GM04504 (cell line): ENCODE measurements at places on chromosomes 4 and X.

- DNase-seq = no peak
These were observed 44.8 kb downstream of the CLCN3 start for GRCh38 chr4:169665046-169665737.

DNA sequence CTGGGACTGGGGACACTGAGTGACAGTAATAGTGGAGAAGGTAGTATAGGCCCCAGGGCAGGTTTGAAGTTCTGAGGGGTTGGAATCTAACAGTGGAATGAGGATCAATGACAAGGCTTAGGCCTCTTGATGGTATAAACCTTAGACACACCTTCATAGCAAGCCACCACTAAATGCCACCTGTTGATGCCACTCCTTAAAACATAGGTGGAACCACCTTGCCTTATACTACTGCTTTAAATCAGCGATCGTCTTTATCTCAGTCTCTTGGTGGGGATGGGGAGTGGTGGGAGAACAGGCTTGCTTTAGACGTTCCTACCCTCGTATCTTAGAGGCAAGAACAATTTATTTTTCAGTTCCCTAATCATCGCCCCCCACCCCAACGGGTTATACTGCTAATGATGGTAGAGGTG is 1.2 kb downstream of the RAB33B start:
- DNase-seq = no peak

DNA sequence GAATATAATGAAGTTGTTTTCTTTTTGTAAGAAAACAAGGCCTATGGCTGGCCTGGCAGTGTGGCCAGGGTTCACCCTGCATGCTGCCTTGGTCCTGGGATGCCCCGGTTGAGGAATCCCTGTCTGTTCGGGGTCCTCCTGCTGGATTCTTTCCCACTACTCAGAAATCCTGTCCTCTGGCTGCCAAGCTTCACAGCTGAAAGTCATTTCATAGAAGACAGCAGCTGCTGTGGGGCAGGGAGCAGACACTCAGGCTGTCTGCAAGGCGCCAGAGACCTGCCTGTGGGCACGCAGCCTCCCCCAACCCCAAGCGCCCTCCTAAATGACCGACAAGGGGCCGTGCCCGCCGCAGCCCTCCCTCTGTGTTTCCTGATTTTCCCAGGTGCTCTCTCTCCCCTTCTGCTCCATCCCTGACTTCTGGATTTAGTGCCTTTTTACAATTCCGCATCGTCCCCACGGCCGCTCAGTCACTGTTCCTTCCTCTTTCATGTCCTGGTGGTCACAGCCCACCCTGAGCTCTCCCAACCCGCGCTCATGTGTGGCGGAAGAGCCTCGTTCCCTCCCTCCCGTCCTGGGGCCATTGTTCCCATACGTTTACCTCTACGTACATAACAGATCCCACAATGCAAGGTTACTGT is 27.5 kb downstream of the ZFYVE28 start:
- DNase-seq = no peak

- DNase-seq = no peak
These were observed 346.9 kb downstream of the BCOR start for GRCh38 chrX:39750848-39751247.

DNA sequence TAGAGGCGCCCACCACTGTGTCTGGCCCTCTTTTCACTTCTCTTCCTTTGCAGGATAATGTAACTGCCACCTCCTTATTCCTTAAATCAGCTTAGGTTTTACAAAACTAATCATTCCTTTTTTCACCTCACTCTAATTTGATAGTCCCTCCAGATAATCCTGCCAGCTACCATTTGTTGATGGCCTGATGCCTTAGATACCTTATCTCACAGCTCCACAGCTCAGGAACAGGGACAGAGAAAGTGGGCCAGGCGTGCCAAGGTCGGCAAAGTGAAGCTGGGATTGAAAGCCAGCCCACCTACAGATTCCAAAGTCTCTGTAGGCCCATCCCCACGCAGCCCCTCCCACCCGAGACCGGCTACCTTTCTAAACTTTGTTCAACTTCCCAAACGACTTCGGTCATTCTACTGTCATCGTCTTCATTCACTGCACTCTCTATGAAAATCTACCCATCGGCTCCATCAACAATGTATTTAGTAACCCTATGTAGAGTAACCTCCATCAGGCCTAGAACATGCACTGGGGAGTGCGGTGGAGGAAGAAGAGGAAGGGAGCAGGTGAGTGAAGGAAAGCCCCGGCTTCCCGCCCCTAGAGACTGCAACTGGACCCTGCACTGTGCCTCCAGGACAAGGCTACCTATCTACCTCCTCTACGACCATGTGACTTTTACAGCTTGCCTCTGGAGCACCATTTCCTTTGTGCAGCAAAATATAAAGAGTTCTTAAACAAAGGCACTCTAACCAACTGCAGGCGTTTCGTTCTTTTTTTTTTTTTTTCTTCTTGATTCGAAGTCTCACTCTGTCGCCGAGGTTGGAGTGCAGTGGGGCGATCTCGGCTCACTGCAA is 1.5 kb downstream of the CASP6 start:
- DNase-seq = no peak

DNA sequence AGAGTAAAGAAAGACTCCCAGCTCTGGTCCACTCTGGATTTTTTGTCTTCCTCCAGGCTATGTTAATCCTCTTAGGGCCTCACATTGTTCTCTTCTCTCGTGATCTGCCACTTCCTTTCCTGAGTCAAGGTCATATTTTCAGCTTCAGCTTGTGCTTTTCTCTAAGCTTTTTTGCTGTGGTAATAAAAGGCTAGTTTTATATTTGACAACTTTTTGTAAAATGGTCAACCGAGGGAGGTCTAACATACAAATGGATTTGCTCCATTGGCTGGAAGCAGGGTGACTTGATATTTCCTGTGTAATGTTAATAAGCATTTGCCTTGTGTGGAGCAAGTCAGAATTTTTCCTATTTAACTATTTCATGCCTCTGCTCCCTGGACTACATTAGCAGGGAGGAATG is 239.7 kb downstream of the RAB28 start:
- DNase-seq = no peak

- DNase-seq = no peak
These were observed 5.3 kb downstream of the APOO start for GRCh38 chrX:23902419-23902818.

DNA sequence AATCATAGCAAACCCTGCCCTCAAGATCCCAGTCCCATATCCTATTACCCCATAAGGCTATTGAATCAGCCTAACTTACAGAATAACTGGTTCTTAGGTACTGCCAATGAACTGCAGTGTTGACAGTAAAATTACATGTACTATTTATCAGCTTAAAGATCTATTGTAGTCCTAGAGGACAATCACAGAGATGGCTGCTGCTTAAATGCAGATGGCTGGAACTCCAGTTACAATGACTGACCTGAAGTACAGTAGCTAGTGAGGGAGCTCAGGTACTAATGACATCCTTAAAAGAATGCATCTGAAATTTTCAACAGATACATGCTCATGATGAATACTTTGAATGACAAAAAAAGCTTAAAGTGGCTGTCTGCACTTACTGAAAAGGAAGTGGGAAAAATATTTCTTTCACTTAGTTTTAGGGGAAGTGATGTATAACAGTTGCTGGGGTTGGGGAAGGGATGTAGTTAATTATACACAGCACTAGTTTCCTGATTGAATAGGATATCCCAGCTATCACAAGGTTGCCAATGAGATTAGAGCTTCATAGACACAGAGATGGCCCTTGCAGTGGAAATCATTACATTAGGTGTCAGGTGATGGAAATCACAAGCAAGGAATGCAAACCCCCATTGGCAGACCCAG is 42.0 kb downstream of the USP26 start:
- no peak for DNase-seq

- DNase-seq = no peak
These were observed 704 bp upstream of the SEPSECS start for GRCh38 chr4:25160714-25161592.

- no peak for DNase-seq
These were observed 130.1 kb downstream of the CEP135 start for GRCh38 chr4:56078866-56079265.

- no peak for DNase-seq
These were observed 403.7 kb downstream of the IL15 start for GRCh38 chr4:142040043-142040442.

DNA sequence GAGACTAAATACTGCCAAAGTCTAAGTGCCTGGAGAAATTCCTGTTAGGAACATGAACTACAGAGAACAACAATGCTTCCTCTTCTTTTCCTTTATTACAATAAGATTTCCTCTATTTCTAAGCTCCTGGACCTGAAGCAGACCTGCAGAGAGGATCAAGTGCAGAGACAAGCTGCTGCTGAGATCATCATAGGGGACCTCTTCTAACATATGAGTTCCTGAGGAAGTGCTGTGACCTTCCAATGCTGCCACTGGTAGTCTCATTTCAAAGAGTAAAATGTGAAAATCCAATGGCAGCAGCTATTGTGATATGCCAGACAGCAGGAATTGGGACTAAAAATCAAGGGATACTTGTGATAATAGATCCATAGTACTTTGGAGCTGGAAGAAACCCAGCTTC is 28.0 kb downstream of the CCNG2 start:
- no peak for DNase-seq

DNA sequence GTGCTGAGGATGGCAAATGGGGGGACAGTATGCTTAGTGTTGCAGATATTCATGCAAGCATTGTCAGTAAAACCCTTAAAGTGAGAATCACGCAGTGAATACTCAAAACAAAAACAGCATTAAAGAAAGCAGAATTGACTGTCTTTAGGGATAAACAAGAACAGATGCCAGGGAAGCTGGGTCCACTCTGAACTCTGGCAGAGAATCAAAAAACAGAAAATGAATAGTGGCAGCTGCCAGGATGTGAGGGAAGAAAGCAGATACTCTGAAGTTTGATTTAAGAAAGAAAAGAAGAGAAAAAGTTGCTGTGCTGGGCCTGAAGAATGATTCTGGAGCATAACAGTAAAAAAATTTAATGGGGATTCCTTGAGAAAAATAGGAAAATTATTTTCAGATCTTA is 131.5 kb downstream of the GABRA2 start:
- DNase-seq = no peak

DNA sequence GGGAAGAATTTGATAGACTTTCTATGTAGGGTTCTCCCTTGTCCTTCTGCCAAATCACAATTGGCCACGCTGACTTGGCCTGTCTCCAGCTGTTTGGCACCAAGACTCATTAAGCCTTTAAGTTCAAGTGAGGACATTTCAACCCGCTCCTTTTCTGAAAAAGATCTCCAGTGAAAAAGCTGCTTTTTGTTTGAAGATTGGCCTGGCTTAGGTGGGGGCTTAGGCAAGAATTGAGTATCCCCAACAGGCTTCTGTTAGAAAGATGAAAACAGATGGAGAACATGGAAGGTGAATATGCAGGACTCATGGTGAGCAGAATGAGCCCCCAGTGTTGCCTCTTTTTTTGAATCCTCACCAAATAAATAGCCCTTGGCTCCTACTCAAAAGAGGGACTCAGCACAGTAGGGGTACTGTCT is 28.5 kb upstream of the LIMCH1 start:
- DNase-seq = no peak

GRCh38 chrX:154457491-154458115 is 478 bp upstream of the PLXNA3 start:
- DNase-seq = no peak

- no peak for DNase-seq
These were observed 1.3 kb downstream of the NEUROG2 start for GRCh38 chr4:112514647-112515197.

DNA sequence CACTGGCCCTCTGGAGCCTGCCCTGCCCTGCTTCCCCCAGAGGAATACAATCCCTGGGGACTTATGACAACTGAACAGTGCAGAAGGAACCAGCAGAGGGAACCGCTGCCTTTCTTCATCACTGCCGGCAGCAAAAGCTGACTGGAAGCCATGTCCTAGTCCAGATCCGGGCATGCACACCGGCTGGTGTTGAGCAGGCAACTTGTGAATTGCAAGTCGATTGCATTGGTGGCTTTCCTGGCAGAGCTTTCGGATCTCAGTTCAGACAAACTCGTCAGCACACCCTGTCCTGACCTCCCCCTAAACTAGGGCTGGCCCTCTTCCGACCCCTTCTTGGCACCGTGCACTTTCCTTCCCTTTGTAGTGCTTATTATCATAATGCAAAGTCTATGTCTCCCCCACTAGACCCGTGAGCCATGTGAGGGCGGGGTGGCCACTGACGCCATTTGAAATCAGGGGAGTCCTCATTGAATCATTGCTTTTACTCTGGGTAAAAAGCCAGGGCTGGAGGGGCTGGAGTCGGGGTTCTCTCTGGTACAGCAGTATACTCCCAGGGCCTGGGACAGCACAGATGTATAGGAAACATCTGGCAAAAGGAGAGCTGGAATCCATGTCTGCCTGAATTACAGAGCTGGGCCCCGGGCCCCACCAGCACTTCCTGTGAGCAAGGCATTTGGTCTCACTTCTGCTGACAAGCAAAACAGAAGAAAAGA is 1.8 kb downstream of the ARHGAP4 start:
- peak; percentile 19 for DNase-seq
